ENCODE measurements at places on chromosomes 4 and X.

GRCh38 chr4:87058356-87059073 lies 123.7 kb downstream of the AFF1 start:
- DNase-seq, result no peak

DNA sequence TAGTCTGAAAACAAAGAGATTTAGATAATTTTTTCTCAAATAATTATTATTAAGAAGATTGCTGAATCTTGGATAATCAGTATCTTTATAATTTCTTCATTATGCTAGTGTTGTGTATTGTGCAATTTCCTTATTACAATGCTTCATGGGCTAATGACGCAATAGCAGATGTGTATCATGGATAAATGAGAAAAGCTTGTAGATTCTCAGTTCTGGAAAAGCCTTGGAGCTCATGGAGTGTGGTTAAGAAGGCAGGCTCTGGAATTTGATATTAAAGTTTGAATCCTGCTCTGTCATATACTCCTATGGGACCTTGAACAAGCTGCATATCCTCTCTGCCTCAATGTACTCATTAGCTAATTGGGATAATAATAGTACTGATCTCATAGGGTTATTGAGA lies 18.9 kb upstream of the CXCL8 start:
- DNase-seq, result no peak

DNA sequence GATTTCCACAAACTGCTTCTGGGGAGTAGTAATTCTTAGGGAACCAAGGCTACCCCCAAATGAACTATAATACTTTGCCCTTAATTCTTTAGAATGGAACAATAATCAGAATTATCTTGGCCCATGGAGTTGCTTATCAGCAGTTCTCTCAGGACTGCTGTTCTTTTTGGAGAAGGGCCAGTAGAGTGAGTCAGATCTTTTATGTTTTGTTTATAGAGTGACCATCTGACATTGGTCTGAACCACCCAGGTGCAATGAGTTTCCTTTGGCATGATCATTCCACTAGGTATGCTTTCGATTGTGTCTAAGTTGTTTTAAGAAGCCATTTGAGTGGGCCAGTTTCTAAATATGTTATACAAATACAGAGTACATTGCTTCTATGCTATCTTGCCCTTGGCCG lies 31.8 kb downstream of the PRRG1 start:
- DNase-seq, result no peak

- no peak for DNase-seq
Observed at GRCh38 chrX:84322083-84322827, 134.3 kb upstream of the RPS6KA6 start.

DNA sequence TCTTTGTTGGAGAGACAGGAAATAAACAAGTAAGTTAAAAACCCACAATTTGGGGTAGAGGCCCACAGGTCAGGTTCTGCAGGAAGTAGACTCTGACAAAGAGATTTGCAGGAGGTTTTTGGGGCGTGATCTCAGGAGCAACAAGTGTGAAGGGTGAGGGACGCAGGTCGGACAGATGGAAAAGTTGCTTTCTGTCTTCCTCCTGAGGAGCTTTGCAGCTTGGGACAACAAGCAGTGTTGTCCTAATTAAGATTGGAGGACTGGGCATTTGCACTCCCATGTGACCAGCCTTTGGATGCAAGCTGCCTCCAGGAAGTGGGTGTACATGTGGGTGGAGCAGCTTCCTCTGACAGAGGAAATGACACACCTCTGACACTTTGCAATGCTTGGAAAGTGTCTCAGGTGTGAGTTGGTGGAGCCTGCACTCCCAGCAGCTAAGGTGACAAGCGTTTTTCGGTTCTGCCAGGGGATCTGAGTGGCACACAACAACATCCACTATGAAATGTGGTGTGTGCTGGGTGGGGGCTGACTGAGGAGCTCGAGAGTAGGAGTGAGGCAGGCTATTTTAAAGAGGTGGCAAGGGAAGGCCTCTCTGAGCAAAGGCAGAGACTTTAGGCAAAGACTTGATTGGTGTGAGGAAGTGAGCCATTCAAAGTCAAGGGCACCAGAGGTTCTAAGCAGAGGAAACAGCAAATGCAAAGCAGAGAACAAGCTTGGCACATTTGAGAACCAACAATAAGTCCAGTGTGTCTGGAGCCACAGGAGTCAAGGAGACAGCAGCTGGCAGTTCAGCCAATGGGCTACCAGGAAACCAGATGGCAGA lies 339.8 kb upstream of the GATB start:
- no peak for DNase-seq

GRCh38 chr4:2497931-2498330 lies 29.0 kb downstream of the RNF4 start:
- DNase-seq, result no peak
